ENCODE measurements at places on chromosomes 12 and 14.

GRCh38 chr12:9134981-9135628 is 19.4 kb upstream of the A2M start:
- DNase-seq: no peak

DNA sequence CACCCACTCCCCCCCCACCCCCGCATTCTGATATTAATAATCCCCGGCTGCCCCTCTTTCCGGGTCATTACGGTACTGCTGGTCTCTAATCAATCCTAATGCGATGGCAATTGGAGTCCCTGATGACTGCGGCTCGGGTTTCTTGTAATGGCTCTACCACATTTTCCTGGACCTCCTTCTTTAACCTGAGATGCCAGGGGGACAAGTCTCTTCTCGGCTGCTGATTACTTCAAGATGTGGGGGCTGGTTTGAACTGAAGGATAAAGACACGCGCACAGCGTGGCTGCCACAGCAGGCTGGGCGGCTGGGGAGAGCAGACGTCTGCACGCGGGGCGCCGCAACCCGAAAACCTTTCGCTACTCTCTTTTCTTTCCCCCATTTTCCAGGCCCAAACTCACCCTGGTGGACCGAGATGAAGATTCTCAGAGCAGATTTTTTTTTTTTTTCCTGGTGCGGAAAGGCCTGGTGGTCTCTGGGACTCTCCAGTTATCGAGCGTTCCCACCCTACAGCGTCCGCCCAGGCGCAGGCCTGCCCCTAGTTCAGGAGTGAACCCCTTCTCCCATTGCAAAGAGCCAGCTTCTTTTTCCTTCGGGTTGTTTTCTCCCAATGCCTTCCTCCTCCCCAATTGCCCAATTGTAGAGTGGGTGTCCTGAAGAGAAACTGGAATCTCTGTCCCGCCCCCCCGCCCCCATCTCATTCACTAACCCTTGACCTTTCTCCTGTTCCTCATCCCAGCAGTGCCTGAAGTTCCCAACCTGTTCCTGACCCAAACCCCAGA is 6.0 kb upstream of the SIX1 start:
- no peak for DNase-seq

DNA sequence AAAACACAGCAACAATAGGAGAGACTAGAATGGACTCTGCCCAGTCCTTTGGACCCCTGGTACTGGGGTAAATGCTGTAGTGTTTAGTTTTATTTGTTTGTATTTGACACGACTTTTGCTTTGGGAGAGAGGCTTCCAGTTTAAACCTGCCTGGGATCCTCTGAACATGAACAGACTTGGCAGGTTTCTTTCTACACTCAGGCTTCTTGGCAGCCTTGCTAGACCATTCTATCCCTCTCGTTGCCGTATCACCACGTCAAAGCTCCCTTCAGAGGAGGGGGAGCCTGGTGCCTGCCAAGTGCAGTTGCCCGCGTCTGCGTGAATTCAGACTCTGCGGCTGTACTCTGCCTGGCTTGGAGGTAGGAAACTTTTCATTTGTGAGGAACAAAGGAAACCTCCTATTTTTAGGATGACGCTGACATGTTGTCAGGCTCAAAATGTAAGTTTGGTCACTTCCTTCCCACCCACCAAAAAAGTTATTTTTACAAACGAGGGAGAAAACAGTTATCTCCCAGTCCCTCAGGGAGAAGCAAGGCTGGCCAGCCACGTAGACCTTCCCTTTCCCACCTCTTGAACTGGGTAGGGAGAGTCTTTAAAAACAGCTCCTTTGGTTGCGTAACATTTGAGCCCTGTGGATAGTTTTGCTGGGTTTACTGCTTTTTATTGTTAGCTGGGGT is 25.9 kb downstream of the CD9 start:
- DNase-seq: no peak

- no peak for DNase-seq
Observed at GRCh38 chr14:80447392-80447791, 236.1 kb upstream of the DIO2 start.

GRCh38 chr14:67636361-67636919 is 16.7 kb downstream of the ARG2 start:
- DNase-seq: no peak

GRCh38 chr12:116821291-116821690 is 60.0 kb downstream of the HRK start:
- no peak for DNase-seq

- DNase-seq: peak; percentile 80
Observed at GRCh38 chr12:110107369-110108281, 16.5 kb upstream of the IFT81 start.

- DNase-seq: no peak
Observed at GRCh38 chr12:63816031-63816430, 28.5 kb upstream of the SRGAP1 start.

- peak; percentile 82 for DNase-seq
Observed at GRCh38 chr14:75981426-75982265, at the start of gene TGFB3. TGFB3 (minus strand) TSS chr14:75981995; CDS start chr14:75980893, 1,102 bp downstream.

- DNase-seq: peak; percentile 67
Observed at GRCh38 chr12:56808954-56809353, 45.8 kb downstream of the HSD17B6 start.

- DNase-seq: no peak
Observed at GRCh38 chr12:1536817-1537216, 57.6 kb downstream of the FBXL14 start.

DNA sequence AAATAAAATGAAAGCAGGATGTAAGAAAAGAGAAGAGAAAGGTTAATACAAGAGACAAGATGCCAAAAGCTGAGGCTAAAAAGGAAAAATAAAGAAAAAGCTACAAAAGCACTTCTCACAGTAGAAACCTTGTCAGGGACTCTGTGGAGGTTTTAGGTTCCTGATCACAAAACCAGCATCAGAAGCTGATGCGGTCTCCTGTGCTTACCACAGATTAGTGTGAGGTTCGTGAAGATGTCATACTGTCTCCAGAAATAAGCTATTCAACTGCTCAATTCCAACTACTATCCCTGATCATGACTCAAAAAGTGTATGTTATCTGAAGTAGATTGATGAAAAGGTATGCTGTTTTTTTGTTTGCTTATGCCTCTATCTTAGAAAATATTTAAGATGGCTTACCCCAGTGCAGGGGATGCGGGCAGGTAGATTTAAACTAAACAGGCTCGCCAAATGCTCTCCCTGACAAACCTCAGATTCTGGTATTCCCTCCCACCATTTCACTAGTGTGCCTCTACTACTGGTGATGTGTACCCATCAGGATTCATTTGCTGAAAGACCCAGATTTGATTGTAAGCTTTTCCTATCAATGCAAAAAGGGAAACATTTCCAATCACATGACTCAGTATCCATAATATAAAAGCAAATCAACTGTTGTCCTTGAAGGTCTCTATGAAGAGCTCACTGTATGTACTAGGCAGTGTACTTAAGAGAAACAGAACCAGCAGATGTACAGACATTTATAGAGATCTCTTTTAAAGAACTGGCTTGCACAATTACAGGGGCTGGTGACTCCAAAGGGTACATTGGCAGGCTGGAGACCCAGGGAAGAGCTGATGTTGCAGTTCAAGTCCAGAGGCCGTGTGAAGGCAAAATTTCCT is 169.5 kb upstream of the FOXN3 start:
- DNase-seq: no peak

DNA sequence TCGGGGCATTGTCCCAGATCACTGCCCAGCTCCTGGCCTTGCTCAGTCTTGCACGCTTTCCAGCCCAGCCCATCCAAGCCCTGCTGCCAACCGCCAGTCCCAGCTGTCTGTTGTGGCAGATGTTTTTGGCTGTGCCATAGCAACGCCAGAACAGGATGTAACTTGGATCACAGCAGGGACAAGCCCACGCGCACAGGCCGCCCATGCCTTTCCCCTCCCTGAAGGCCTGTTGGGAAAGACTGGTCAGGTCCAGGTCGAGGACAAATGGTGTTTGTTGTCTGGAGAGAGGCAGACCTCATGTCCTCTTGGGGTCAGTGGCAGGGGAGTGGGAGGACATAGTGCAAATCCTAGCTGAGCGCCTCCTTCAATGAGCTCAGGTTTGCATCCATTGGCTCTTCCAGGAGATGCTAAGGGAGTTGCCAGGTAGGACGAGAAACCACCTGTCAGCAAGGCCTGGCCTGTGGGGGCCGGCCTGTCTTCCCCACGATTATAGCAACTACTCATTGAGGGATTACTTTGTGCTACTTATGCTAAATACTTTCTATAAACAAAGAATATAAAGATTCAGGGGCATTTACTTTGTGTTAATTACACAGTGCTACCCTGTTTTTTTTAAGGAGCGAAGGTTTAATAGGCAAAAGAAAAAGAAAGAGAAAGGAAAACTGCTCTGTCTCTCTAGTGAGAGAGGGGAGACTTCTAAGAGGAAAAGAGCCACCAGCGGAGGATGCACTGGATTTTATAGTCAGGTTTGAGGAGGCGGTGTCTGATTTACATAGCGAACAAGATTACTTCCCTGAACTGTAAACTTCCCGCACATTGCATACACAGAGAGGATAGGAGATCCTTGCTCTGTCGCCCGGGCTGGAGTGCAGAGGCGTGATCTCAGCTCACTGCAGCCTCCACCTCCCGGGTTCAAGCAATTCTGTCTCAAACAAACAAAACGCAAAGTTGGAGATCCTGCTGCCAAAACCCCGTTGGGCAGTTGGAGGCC is 42.8 kb upstream of the CORO1C start:
- peak; percentile 27 for DNase-seq

GRCh38 chr14:81219759-81220579 is 790 bp downstream of the GTF2A1 start:
- DNase-seq: peak; percentile 48

- DNase-seq: no peak
Observed at GRCh38 chr14:53950031-53950793, 6.4 kb downstream of the BMP4 start.

DNA sequence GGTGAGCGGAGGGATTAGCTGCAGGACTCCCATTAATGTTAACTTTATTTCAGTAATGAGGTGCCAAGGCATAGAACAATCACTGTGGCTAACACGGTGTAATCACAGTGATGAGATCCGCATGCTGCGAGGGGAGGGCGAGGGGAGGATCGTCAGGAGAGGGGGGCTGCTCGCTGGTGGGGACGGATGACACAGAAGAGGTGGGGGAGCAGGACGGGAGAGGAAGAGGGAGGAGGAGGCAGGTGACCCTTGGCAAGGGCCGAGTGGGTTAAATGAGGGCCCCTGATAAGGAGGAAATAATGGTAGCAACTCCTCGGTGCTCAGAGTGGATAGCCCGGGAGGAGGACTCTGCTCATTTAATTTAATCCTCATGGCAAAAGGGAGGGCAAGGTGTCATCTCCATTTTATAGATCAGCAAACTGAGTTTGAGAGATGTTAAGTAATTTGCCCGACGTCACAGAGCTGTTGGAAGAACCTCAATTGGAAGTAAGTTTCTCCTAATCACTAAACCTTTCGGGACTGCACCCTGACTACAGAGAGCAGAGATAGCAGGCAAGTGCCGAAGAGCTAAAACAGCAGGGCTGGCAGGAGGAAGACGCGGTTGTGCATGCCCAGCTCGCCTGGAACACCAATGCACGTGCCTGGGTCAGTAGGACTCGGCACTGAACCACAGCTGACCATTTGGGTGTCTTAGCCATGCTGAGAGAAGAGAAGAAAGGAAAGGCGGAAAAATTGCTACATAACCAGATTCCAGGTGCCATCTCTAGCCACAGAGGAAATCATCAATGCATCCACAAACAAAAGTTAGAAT is 43.0 kb downstream of the SPRING1 start:
- DNase-seq: no peak

GRCh38 chr14:95320955-95321600 is 1.4 kb upstream of the CLMN start:
- no peak for DNase-seq

- DNase-seq: no peak
Observed at GRCh38 chr14:91778217-91778616, 46.3 kb upstream of the CATSPERB start.

- DNase-seq: peak; percentile 45
Observed at GRCh38 chr14:64478634-64479250, 13.4 kb downstream of the AKAP5 start.

DNA sequence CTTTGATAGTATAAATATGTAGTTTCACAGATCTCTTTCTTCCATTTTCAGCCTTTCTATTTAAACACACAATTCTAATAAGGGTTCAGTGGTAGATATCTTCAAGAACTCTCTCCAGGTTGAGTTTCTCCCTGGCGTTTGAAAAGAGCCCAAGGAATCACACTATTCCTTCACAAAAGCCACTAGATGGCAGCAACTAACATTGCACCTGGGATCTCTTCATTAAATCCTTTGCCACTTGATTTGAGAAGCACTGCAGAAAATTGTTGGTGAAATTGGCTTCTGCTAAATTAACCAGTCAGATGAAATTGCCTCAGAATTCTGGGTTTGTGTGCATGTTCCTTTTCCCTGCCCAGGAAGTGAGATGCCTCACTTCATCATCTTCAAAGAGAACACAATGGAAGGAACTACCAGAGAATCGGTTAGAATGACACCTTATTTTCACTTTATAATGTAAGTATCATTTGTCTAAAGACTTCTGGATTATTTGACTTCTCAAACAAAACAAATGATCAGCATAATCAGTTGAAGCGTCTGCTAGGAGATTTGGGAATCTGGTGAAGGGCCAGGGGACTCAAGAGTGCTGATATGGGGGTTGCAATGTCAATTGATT is 6.8 kb downstream of the CCDC198 start:
- peak; percentile 57 for DNase-seq

DNA sequence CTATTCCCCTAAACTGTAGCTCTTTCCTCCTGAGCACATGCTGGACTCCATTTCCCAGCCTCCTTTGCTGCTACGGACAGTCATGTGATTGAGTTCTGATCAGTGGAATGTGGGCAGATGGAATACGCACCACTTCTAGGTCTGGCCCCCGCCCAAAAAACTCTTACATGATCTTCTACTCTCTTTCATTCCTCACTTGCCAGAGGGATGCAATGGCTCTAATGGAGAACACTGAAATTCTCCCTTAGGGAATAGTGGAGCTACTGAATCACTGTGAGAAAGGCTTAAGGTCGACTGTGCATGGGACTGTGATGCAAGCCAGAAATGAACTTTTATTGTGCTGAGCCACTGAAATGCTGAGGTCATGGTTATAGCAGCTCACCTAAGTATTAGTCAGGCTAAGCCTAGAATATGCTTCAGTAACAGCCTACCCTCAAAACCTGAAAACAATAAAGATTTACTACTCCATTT is 13.0 kb upstream of the TMED2 start:
- DNase-seq: peak; percentile 70

DNA sequence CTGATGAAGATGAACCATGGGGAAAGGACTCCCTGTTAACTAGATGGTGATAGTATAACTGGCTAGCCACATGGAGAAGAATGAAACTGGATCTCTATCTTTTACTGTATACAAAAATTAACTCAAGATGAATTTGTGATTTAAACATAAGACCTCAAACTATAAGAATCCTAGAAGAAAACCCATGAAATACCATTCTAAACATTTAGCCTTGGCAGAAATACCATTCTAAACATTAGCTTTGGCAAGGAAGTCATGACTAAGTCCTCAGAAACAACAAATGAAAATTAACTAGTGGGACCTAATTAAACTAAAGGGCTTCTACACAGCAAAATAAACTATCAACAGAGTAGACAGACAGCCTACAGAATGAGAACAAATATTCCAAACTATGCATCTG is 28.4 kb upstream of the NOVA1 start:
- no peak for DNase-seq

GRCh38 chr14:44463356-44464004 is 43.6 kb downstream of the FSCB start:
- peak; percentile 0 for DNase-seq

GRCh38 chr12:95848575-95849388 is 10.0 kb upstream of the SNRPF start:
- peak; percentile 47 for DNase-seq

- peak; percentile 99 for DNase-seq
Observed at GRCh38 chr12:115155665-115156645, 472.0 kb upstream of the TBX3 start.

- DNase-seq: no peak
Observed at GRCh38 chr14:94945615-94946014, 175.7 kb upstream of the GSC start.

GRCh38 chr14:101509730-101510371 is 51.4 kb upstream of the DIO3 start:
- no peak for DNase-seq
